Temporal lobe (tissue), 4 donors: ENCODE measurements at places on chromosomes 4 and X. TPM values are rescaled to one million over a fixed set of nuclear protein-coding genes. Genes with fewer than 3 reads are reported as not detected.

PDLIM3 gene
- 12.3 TPM for total RNA-seq

CTAG2 gene
- not detected for total RNA-seq

RBMX2 gene
- total RNA-seq: 17.9 TPM

MAPK10 gene
- total RNA-seq: 163 TPM

PABPC1L2B gene
- not detected for total RNA-seq

ZMAT1 gene
- total RNA-seq: 12.5 TPM

UGT2B17 gene
- not detected for total RNA-seq

FUNDC1 gene
- 13.0 TPM for total RNA-seq

ASB12 gene
- 0.25 TPM for total RNA-seq

TEX13C gene
- total RNA-seq: not detected

NXF2 gene
- not detected for total RNA-seq

CCDC160 gene
- 1.2 TPM for total RNA-seq

ADH1A gene
- not detected for total RNA-seq

SPANXC gene
- total RNA-seq: not detected

VCX3B gene
- total RNA-seq: not detected

BST1 gene
- total RNA-seq: 2.7 TPM

FRG1 gene
- total RNA-seq: 22.4 TPM

MXRA5 gene
- 2.7 TPM for total RNA-seq

TRIML1 gene
- not detected for total RNA-seq

RHOXF2B gene
- total RNA-seq: not detected

MND1 gene
- 5.7 TPM for total RNA-seq

FDCSP gene
- total RNA-seq: not detected

TIMM8A gene
- 7.1 TPM for total RNA-seq

SORBS2 gene
- total RNA-seq: 70.8 TPM

MAGEA1 gene
- not detected for total RNA-seq

NSG1 gene
- total RNA-seq: 253 TPM
